ENCODE measurements at places on chromosomes 16 and 17.
A peak's percentile ranks its signal among the peaks of the same experiment; 100 is the strongest.

GRCh38 chr17:14169901-14170300 is 66.8 kb downstream of the CDRT15 start:
- DNase-seq: no peak

- DNase-seq: no peak
These were observed 107.1 kb downstream of the VPS53 start for GRCh38 chr17:607361-608147.

- no peak for DNase-seq
These were observed 3.9 kb downstream of the MED9 start for GRCh38 chr17:17480593-17481148.

GRCh38 chr17:61387011-61387410 is 12.6 kb upstream of the TBX2 start:
- DNase-seq: no peak

DNA sequence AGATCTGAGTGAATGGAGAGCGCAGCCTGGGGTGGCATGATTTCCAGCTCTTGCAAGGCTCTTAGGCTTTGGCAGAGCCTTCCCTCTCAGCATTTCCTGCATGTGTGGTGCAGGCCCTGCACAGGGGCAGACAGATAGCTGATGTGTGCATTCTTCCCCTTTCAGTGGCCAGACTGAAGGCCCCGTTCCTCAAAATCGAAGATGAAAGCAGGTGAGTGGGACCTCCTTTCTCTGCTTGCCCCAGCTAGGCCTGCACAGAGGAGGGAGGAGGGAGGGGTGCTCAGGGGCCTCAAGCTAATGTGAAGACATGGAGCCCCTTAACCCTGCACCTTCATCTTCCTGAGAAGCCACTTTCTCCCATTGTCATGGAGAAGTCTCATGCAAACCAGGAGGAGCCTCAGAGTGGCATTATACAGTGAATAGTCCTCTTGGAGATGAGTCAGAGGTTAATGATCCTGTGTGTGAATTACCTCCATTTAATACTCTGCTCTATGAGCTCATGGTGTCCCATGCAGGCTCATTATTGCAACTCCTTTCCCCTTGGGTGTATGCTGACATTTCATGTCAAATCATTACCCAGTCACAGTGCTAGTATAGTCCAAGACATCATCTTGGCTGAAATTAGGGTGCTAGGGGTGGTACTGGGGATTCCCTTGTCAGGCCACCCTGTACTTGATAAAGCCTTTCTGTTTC is 20.4 kb upstream of the ADAM11 start:
- DNase-seq: no peak

GRCh38 chr16:80027007-80027965 is 426.7 kb upstream of the MAF start:
- peak; percentile 39 for DNase-seq
